ENCODE measurements at places on chromosomes 12 and 14.
A peak's percentile ranks its signal among the peaks of the same experiment; 100 is the strongest.

- DNase-seq: no peak
These were observed 35.2 kb downstream of the PPM1H start for GRCh38 chr12:62899568-62900390.

DNA sequence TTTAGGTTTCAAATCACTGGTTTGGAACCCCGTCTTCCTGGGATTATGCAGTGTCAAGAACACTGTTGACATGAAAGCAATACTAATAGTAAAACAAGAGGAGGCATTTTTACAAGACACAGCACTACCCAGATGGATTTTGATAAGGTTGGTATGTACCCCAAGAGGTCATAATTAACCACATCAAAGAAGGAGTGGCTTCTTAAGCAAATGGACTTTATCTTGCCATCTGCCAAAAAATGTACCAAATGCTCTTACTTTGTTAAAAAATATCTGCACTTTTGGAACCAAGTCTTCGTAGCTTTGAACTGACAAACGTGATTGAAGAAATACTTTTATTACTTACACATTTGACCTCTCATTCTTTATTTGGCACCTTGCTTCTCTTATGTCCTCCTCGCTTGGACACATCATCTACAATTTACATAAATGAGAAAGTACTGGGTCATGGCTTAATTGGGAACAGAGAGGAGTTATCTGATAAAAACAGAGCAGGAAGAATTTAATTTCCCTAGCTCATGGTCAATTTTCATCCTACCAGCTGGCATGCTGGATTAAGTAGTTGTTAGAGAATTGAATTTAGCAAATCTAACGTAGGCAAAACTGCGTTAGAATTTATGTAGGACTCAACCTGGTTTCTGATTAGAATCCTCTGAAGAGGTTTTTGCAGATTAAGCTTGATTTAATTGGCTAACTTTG is 54.5 kb upstream of the PRICKLE1 start:
- DNase-seq: no peak

- DNase-seq: no peak
These were observed 125.0 kb upstream of the HMGA2 start for GRCh38 chr12:65699251-65699650.

DNA sequence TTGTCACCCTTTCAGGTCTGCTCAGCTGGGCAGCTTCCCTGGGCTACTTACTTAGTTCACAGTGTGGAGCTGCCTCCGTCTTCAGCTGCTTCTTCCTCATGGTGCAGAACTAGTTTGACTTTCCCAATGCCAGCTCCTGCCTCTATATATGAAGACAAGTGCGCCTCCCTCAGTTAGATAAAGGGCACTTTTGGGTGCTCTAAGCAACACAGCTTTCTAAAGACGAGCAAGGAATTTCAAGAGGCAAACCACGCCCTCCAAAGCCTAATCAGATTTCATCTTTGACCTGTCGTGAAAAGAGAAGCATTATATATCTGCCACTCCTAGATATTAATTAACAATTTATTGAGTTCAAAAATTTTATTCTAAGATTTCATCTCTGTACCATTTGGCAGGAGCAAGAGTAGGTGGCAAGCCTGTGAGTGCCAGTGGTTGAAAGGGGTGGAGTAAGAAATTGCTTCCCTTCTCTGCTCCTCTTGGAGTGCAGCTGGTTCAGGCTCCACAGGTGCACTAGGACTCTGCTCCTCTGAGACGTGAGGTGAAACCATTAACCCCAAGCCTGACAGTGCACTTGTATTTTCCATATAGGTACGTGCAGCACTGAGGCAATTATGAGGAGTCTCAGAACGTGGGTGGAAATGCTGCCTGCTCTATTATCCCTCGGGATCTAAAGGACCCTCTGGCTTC is 2.1 kb upstream of the SLC11A2 start:
- peak; percentile 63 for DNase-seq

DNA sequence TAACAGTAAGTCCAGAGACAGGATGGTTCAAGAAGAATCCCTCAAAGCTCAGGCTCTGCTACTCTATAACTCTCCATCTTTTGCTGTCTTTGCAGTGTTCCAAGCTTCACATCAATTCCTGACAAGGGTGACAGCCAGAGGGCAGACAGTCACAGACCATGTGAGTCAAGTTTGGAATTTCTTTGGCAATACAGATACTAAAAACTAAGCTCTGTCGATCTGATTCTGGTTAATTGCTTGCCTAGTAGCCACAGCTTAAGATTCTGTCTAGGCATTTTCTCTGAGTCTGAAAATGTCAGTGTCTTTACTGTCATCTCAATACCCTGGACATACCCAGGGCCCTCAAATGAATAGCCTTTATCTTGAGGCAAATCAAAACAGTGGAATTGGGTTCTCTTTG is 153.7 kb downstream of the CEP128 start:
- DNase-seq: no peak

DNA sequence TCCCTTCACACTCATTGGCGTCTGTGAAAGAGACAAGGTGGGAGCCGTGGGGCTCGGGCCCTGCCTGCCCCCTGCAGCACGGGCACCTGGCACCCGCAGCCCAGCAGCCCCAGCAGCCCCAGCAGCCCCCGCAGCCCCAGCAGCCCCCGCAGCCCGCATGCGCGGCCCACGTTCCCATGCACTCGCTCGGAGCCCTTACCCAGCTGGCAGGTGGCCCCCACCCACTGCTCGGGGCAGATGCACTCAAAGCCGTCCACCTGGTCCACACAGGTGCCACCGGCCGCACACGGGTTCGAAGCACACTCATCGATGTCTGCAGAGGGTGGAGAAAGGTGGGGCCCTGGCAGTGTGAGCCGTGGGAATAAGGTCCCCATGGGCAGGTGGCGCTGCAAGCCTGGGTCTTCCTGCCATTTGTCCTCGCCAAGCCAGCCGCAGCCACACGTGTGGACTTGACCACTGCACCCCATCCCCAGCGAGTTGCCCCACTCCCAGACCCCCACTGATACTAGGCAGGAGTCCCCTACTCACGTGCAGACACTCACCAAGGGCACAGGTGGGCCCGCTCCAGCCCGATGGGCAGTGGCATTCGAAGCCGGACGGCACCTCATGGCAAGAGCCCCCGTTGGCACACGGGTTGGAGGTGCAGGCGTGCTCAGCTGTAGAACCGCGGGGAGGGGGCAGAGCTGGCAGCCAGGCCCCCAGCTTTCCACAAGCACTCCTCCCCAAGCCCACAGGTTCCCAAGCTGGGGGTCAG is 17.3 kb downstream of the JAG2 start:
- no peak for DNase-seq

DNA sequence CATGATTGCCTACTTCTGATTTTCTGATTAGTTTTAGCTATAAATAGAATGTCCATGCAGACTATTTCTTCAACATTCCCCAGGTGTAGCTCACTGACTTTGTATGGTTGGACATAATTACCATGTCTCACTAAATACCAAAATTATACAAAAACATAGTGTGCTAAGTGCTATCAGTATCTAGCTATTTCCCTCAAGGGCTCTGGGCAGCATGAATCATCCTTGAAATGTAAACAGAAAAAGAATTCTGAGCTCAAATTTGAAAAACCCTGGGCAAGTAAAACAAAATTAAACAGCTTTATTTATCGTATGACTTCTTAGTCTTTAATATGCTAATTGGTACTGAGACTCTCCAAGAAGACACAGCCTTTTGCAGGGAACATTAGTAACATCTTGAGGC is 82.9 kb downstream of the SPATA7 start:
- no peak for DNase-seq

DNA sequence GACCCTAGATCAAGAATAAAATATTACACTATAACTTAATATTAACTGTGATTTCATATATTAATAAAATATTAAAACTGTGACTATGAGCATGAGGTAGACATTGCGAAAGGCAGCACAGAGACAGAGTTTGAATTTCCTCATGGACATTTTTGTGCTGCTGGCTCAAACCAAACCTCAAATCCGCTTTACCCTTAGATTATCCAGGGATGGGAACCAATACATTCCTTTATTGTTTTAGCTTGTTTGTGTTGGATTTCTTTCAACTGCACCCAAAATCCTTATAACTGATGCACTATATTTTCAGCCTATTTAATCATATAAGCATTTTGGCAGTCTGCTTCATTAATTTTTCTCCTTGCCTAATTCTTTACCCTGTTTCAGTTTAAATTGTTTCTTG is 436.7 kb downstream of the ATP23 start:
- no peak for DNase-seq

GRCh38 chr14:94050231-94050880 is 24.2 kb downstream of the OTUB2 start:
- no peak for DNase-seq
